Activated CD8-positive, alpha-beta T cell treated with anti-CD3 and anti-CD28 coated beads for 36 hours (primary cell): ENCODE measurements at places on chromosomes 4 and X. TPM values are rescaled to one million over a fixed set of nuclear protein-coding genes. Genes with fewer than 3 reads are reported as not detected.

Gene TMEM156
- 11.7 TPM for total RNA-seq

Gene SAGE1
- not detected for total RNA-seq

Gene TGIF2LX
- not detected for total RNA-seq

Gene USP17L29
- not detected for total RNA-seq

Gene MAGEB10
- not detected for total RNA-seq

Gene GRIA3
- not detected for total RNA-seq

Gene CDX4
- total RNA-seq: not detected

GRCh38 chr4:106301393-106302061 is 14.5 kb downstream of the TBCK start:
- H3K27me3 ChIP-seq: no peaks in the 10 kb centered on the region
- no peak overlapping the region for H3K4me3 ChIP-seq
- no peak overlapping the region for H3K27ac ChIP-seq
- H3K4me1 ChIP-seq: peaks cover 14% of the 10 kb centered on the region
- peaks cover 31% of the 10 kb centered on the region for H3K36me3 ChIP-seq

GRCh38 chr4:151217326-151217725 is 59.6 kb upstream of the PRSS48 start:
- H3K36me3 ChIP-seq: no peaks in the 10 kb centered on the region
- H3K4me1 ChIP-seq: no peaks in the 10 kb centered on the region
- H3K4me3 ChIP-seq: no peak overlapping the region
- no peak for DNase-seq
- H3K27me3 ChIP-seq: peaks cover 14% of the 10 kb centered on the region
- H3K27ac ChIP-seq: no peak overlapping the region

DNA sequence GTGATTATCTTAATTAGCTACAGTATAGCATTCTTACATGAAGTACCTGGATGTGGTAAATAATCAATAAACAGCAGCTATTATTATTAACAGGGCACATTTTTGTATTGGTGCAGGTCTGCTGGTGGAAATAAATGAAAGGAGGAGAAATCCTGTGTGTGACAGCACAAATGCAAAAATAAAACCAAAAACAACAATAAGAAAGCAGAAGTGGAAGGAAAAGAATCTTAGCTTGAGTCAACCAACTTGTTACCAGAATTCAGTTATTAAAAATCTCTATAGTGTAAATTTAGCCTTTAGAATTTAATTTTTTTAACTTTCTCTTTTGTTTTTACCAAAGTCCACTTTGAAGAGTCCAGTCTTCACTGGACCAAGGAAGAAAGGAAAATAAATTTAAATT is 63.1 kb upstream of the LSM6 start:
- DNase-seq: no peak
- no peak overlapping the region for H3K4me3 ChIP-seq
- no peak overlapping the region for H3K27ac ChIP-seq
- H3K36me3 ChIP-seq: no peaks in the 10 kb centered on the region

DNA sequence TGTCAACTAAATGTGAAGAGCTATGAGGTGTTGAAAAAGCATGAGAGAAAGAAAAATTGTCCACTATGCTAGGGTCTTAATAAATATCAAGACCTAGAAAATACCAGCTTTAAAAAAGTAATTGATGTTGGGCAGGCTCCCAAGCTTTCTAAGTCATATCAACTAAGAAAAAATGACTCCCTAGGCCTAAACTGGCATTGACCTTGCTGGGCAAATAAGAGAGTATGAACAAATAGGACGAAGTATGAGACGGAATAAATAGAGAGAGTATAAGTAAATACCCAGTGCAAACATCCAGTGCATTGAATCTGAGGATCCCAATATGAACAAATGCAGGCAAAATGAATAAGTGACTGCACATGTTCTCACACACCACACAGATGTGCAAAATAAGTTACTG is 3.2 kb downstream of the KDR start:
- no peaks in the 10 kb centered on the region for H3K36me3 ChIP-seq
- H3K4me1 ChIP-seq: no peaks in the 10 kb centered on the region
- H3K27ac ChIP-seq: no peak overlapping the region
- no peak overlapping the region for H3K4me3 ChIP-seq
- peaks cover 32% of the 10 kb centered on the region for H3K27me3 ChIP-seq

DNA sequence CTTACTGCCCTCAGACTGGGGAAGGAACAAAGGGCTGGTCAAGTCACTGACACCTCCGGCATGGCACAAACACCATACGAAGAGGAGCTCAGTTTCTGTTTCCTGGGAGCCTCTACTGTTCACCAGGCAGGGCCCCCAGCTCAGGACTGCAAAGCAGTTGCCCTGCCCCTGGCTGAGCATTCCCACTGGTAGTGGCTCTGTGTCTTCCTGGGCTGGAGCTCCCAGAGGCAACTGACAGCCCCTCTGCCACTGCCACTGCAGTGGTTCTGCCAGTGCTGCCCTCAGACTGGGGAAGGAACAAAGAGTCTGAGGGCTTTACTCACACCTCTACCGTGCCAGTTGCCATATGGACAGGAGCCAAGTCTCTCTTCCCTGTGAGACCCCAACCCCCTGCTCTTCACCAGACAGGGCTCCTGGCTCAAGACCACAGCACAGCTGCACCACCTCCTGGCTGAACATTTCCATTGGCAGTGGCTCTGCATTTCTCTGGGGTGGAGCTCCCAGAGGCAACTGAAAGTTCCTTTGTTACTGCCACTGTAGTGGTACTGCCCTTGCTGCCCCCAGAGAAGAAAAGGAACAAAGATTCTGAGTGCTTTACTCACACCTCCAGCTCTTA is 67.9 kb downstream of the SMARCA5 start:
- H3K4me3 ChIP-seq: no peak overlapping the region
- H3K27me3 ChIP-seq: no peaks in the 10 kb centered on the region
- peaks cover 2% of the 10 kb centered on the region for H3K36me3 ChIP-seq
- no peak overlapping the region for H3K27ac ChIP-seq
- H3K4me1 ChIP-seq: no peaks in the 10 kb centered on the region
- DNase-seq: no peak

DNA sequence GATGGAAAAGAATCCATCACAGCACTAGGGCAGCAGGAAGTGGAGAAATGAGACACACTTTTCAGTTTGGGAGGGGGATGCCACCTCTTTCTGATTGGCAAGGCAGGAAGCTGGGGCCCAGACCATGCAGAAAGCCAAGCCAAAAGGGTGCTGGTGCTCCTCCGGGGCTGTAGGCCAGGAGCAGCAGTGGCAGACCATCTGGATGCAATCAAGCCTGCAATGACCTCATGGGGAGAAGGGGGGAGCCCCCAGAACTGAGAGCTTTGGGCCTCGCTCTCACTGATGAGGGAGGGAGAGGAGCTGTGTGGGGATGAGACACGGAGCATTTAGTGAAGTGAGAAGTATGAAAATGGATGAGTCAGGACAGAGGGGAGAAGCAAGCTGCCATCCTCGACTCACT is 141.3 kb upstream of the NALF2 start:
- H3K4me1 ChIP-seq: no peaks in the 10 kb centered on the region
- DNase-seq: no peak
- H3K4me3 ChIP-seq: no peak overlapping the region
- no peaks in the 10 kb centered on the region for H3K36me3 ChIP-seq
- H3K27me3 ChIP-seq: no peaks in the 10 kb centered on the region
- no peak overlapping the region for H3K27ac ChIP-seq

GRCh38 chr4:104188301-104188700 is 306.4 kb downstream of the CXXC4 start:
- no peaks in the 10 kb centered on the region for H3K4me1 ChIP-seq
- no peak for DNase-seq
- H3K27ac ChIP-seq: no peak overlapping the region

GRCh38 chrX:42732506-42732905 is 45.5 kb downstream of the PPP1R2C start:
- H3K4me1 ChIP-seq: peaks cover 4% of the 10 kb centered on the region
- H3K4me3 ChIP-seq: no peak overlapping the region
- DNase-seq: no peak
- no peaks in the 10 kb centered on the region for H3K27me3 ChIP-seq
- no peaks in the 10 kb centered on the region for H3K36me3 ChIP-seq

DNA sequence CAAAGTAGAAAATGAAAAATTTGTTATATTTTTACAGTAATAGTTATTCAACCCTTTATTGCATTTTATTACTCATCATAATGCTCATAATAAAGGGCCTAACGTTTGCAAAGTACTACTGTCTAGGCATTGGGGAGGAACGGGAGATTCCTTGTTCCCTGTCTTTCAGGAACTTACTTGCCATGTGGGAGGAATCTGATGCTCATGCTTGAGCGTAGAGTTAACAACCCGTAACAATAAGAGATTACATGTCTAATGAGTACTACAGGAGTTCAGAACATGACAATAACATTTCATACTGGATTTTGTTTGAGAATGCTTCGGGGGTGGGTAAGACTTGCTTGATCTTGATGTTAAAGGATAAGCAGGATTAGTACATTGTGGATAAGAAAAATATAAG is 2.9 kb downstream of the CCSER1 start:
- DNase-seq: no peak
- H3K4me1 ChIP-seq: peaks cover 12% of the 10 kb centered on the region
- no peak overlapping the region for H3K4me3 ChIP-seq
- H3K27ac ChIP-seq: no peak overlapping the region

- no peaks in the 10 kb centered on the region for H3K4me1 ChIP-seq
- DNase-seq: no peak
- no peaks in the 10 kb centered on the region for H3K36me3 ChIP-seq
- H3K4me3 ChIP-seq: no peak overlapping the region
- H3K27ac ChIP-seq: no peak overlapping the region
These were observed 119.6 kb upstream of the BANK1 start for GRCh38 chr4:101670897-101671296.

DNA sequence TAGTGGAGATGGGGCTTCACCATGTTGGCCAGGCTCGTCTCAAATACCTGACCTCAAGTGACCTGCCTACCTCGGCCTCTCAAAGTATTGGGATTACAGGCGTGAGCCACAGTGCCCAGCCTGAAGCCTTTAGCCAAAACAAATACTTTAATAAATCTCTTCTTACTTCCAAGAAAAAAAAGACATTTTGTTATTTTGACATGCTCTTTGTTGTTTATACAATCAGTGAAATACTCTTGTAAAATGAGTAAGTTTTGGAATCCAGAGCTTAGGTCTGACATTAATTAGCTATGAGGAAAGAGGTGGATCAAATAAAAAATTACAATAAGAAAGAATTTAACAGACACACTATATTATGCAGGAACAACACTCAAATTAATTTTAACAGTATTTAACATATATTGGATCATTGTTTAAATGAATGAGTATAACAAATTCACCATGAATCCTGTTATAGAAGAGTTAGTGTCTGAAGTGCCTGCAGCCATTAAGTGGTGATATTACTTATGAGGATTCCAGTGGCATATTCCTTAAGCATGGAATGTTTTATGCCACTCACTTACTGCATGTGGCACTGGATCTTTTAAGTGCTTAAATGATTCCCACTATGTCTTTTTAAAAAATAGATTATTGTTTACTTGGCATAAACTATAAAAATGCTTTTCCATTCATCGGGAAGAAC is 260.1 kb upstream of the GIMD1 start:
- no peaks in the 10 kb centered on the region for H3K27me3 ChIP-seq
- H3K4me1 ChIP-seq: no peaks in the 10 kb centered on the region
- no peak for DNase-seq
- H3K27ac ChIP-seq: no peak overlapping the region

GRCh38 chrX:119996069-119996468 is 52.5 kb upstream of the NKAP start:
- no peak overlapping the region for H3K4me3 ChIP-seq
- H3K4me1 ChIP-seq: peaks cover 10% of the 10 kb centered on the region
- H3K27ac ChIP-seq: no peak overlapping the region
- no peaks in the 10 kb centered on the region for H3K36me3 ChIP-seq

DNA sequence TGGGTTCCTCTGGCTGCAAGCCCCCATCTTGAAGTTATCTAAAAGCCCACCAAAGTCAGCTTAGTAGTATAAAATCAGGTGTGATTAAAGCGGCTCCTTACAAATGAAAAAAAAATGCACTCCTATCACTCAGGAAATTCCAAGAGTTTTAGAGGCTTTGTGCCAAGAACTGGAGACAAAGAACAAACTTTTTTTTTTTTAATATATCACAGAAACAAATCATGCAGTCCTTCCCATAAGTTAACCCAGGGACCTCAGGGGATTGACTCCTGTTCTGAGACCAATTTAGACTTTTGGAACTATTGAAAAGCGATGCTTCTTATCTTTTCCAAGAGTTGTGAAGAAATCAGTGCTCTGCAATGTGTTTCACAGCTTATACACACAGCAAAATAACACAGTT is 53.6 kb downstream of the HHIP start:
- no peak overlapping the region for H3K27ac ChIP-seq
- H3K27me3 ChIP-seq: no peaks in the 10 kb centered on the region
- H3K36me3 ChIP-seq: no peaks in the 10 kb centered on the region
- H3K4me1 ChIP-seq: no peaks in the 10 kb centered on the region
- DNase-seq: no peak
- no peak overlapping the region for H3K4me3 ChIP-seq

GRCh38 chrX:150228431-150228830 is 134.7 kb upstream of the MAMLD1 start:
- no peak overlapping the region for H3K4me3 ChIP-seq
- no peaks in the 10 kb centered on the region for H3K27me3 ChIP-seq
- no peak for DNase-seq
- H3K36me3 ChIP-seq: no peaks in the 10 kb centered on the region

GRCh38 chrX:119062750-119063374 is 9.9 kb upstream of the CT47C1 start:
- H3K4me3 ChIP-seq: no peak overlapping the region
- H3K4me1 ChIP-seq: no peaks in the 10 kb centered on the region
- no peaks in the 10 kb centered on the region for H3K36me3 ChIP-seq

DNA sequence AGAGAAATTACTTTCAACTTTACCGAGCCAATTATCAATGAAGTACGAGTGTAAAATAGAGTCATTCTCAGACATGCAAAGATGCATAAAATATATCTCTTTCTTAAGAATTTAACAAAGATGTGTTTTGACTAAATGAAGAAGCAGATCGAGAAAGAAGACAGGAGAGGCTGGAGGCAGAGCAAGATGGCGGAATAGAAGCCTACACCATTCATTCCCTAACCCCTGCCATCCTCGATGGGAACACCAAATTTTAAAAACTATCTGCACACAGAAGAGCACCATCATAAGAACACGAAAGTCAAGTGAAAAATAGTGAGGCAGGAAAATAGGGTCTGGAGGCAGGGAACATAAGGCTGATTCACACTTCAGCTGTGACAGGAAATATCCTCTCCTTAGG is 35.0 kb downstream of the CCDC158 start:
- no peaks in the 10 kb centered on the region for H3K4me1 ChIP-seq
- H3K27me3 ChIP-seq: peaks cover 21% of the 10 kb centered on the region

DNA sequence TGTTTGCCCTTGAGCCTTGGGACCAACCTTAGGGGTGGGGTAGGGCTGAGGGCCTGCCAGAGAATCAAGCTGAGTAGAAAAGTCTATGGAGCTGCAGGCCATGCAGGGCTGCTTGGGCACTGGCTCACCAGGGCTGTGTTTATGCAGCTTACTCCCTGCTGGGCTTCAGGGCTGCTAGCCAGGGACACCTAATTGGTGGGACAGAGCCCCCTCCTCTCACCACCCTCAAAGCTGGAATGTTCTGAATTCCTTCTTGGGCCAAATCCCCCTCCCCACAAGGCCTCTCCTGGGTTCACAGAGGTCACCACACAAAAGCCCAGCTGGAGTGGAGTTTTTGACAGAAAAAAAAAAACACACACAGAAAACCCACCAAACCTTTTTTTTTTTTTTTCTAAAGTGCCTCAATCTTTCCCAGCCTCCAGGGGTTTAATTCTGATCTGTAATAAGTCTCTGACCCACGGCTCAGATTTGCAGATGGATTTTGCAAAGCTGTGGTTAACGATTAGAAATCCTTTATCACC is at the start of gene CLDN2:
TSS of gene CLDN2 (plus strand) at position 471 of the 521 bp plus-strand sequence. CDS start 7,827 bp downstream, outside the sequence.
- no peak for DNase-seq
- H3K27me3 ChIP-seq: peaks cover 4% of the 10 kb centered on the region
- no peak within 1 kb of the TSS for H3K4me3 ChIP-seq
- H3K4me1 ChIP-seq: peaks cover 15% of the 10 kb centered on the region
